ENCODE measurements at places on chromosomes 1 and 21.

DNA sequence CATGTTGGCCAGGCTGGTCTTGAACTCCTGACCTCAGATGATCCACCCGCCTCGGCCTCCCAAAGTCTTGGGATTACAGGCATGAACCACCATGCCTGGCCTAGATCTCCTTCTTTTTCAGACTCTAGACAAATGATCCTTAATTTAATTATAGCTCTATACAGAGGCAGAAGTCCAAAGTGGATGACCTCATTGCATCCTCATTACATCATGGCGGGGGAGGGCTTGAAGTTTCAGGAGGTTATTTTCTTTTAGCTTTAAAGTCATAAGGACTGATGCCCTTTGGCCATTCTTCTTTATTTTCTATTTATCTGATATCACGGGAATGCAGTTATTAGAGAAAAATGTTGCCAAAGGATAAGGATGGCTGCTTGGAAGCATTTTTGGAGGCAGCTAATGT lies 14.1 kb upstream of the MARK1 start:
- DNase-seq: no peak

GRCh38 chr1:16012590-16013219 lies 5.1 kb downstream of the HSPB7 start:
- peak; percentile 87 for DNase-seq

GRCh38 chr1:112929979-112930378 lies 26.0 kb downstream of the SLC16A1 start:
- DNase-seq: no peak

- DNase-seq: no peak
Observed at GRCh38 chr1:156942576-156942975, 22.1 kb downstream of the LRRC71 start.

- no peak for DNase-seq
Observed at GRCh38 chr1:244667797-244668196, 14.9 kb downstream of the DESI2 start.

GRCh38 chr1:184854496-184855140 lies 100.0 kb upstream of the EDEM3 start:
- peak; percentile 66 for DNase-seq

DNA sequence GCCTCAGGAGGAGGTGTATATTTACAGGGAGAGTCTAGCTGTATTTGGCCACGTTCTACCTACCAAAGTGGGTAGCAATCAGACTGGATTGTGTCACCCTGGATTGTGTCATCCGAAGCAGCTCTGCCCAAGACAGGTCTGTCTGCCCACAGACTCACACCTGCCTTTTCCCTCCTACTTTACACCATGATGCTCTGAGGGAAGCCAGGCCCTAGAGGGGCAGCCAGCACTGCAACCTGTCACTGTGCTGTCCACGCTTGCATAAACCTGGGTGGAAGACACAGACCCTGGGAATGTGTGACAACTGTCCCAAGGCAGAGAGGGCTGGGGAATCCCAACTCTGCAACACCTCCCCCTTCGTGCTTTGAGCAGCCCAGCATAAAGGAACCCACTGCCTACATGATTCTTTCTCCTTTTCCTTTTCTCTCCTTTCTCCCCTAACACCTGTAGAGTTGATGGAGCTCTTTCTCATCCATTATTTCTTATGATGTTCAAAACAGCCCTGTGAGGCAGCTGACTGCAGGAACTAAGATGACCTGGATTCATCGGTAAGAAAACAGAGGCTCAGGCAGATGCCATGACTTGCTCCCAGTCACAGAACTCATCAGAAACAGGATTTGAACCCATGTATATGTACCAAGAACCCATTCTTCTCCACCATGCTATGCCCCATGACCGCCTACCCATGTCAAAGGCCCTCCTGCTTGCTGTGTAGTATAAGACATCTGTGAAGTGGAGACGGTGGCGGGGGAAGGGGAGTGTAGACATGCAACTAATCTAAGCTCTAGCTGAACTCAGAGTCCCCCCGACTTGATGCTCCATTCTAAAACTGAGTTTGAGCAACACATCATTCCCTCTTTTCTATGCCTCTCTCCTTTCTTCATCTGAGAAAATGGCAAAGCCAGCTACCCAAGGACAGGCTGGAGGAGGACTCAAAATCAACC lies 55.9 kb downstream of the ITPKB start:
- DNase-seq: no peak

DNA sequence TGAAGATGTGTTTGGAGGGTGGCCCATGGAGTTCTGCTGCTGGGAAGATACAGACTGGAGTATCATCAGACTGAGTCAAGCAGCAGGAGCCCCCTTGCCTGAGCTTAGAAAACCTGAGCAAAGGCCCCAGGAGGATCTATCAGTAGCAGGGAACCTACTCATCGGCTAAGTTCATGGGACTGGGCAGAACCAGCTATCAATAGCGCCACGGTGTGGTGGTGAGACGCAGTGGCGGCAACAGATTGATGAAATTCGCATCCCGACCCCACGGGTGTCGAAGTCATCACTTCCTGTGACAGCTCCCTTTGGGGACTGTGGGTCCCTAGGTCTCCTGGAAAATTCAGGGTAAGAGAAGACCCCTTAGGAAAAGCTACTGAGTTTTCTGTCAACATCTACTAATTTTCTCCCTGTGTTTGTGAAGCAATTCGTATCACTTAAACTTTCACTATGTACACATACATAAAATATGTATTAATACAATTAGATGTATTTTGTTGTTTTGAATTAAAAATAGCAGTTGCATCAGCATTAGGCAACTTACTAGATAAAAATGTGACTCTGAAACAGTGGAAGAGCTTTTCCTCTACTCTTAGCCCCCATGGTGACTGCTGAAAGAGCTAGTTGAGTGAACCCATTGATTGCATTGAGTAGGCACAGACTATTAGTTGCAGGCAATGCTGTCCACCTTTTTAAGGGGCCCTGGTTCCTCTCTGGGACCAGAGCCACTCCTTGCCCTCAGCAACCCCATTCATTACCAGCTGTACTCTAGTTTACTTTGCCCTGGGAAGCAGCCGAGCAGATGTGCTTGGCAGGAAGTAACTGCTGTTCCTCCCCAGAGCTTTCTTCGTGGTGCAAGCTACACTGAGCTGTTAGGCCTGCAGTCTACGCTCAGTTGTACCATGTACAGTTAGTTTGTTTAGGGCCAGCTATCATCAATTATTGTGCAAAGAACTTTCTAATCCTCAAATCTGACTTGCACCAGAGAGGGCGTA lies 7.3 kb upstream of the CACNA1S start:
- DNase-seq: peak; percentile 34

DNA sequence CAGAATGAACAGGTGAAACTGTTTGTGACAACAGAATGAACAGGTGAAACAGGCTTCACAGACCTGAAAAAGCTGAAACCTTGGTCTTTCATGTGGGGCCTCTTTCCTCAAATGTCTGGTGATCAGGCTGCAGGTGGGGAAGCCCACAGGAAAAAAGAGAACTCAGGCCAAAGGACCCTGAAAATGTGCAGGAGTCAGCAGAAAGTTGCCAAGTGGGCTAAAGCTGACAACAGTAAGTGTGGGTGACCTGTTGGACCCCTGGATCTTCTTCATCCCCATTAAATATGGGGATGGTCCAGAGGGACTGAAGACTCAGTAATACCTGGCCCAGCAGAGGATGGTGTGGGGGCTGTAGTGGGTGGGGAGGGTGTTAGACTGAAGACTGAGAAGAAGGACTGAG lies 9.1 kb upstream of the CHIT1 start:
- DNase-seq: no peak

DNA sequence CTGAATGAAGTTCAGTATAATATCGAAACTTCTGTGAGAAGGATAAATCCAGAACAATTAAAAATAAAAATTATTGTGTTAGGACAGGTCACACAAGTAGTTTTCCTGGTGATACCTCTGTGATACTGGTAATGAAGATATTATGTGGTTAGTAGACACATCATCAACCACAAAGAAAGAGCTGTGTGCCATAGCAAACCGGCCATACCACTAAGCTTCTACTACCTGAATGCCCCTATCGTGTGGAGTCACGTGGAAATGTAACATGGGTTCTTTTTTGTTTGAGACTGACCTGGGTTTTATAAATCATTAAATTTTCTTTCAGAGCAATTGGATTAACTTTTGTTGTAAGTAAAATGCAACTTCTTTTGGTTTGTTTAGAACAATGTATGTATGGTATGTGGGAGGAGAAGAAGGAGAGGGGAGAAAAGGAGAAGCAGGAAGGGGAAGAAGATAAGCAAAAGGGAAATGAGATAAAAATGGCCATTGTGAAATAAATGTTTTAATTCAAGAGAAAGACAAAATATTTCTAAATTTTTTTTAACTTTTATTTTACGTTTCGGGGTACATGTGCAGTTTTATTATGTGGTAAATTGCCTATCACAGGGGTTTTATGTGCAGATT lies 58.2 kb upstream of the LRRC8B start:
- DNase-seq: no peak

GRCh38 chr1:53541761-53542550 lies 82.8 kb downstream of the DMRTB1 start:
- DNase-seq: peak; percentile 79

GRCh38 chr1:240468656-240469055 lies 143.3 kb downstream of the GREM2 start:
- no peak for DNase-seq

DNA sequence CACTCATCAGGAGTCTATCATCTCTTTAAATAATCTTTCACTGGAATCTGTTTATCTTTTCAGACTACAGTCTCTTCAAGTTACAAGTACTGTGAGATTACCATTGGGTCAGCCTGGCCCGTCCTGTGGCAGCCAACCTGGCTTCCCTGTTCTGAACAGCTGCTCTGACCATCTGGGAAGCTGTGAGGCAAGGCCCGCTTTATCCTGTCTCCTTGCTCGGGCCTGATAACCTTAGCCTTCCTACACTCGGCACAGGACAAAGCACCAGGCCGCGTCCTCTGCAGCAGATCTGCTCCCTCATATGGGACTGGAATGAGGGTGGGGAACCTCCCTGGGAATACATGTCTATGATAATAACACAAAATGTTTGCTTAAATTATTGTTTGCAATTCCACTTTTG lies 113.3 kb downstream of the PTPN14 start:
- DNase-seq: no peak

GRCh38 chr1:89589515-89589914 lies 43.4 kb upstream of the LRRC8C start:
- peak; percentile 47 for DNase-seq

GRCh38 chr1:112358798-112359408 lies 37.1 kb upstream of the CTTNBP2NL start:
- DNase-seq: peak; percentile 43

DNA sequence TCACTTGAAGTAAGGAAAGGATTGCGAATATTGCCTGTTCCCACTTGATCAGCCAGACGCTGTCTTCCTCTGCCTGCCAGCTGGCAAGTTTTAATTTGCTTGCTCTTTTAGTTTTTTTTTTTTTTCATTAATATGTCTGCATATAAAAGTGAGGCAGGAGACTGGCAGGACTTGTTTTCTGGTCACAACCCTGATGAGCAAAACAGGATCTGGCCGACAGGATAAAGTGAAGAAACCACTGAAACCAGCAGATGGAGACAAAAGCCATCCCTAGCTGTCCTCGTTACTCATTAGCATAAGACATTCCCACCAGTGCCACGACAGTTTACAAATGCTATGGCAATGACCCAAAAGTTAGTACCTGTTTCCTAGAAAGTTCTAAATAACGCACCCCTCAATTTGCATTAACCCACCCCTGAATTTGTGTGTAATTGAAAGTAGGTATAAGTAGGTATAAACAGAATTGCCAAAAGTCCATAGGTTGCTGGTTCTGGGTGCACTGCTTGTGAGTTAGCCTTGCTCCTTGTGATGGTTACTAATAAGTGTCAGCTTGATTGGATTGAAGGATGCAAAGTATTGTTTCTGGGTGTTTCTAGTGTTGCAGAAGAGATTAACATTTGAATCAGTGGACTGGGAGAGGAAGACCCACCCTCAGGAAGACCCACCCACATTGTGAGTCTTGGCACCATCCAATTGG lies 60.8 kb downstream of the ZNF684 start:
- DNase-seq: peak; percentile 21

DNA sequence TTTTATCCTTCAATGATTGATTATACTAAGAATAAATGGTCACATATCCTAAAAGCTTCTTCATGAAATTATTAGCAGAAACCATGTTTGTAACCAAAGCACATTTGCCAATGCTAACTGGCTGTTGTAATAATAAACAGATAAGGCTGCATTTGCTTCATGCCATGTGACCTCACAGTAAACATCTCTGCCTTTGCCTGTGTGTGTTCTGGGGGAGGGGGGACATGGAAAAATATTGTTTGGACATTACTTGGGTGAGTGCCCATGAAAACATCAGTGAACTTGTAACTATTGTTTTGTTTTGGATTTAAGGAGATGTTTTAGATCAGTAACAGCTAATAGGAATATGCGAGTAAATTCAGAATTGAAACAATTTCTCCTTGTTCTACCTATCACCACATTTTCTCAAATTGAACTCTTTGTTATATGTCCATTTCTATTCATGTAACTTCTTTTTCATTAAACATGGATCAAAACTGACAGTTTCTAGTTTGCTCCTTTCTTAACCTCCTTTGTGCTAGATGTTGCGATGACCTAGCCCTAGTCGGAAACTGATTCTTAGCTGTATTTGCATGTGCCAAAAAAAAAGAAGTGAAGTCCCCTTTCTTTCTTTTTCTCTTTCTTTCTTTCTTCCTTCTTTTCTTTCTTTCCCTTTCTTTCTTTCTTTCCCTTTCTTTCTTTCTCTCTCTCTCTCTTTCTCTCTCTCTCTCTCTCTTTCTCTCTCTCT lies 45.1 kb downstream of the MAP3K7CL start:
- DNase-seq: no peak

DNA sequence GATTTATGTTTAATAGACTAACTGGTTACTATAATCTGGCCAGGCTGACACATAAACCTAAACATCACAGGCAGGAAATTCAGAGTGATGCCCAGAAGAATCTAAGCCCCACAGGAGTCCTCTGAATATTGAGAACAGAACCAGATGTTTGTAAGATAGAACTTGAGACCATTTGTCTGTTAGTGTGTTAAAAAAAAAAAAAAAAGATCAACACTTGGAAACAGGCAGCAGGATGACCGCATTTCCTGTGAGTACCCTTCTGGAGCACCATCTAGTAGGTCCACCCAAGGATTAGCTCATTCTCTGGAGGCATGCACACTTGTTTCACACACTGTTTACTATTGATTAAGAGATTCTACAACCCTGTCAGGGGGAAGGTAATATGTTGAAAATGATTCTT lies 111.4 kb upstream of the VANGL1 start:
- peak; percentile 77 for DNase-seq

DNA sequence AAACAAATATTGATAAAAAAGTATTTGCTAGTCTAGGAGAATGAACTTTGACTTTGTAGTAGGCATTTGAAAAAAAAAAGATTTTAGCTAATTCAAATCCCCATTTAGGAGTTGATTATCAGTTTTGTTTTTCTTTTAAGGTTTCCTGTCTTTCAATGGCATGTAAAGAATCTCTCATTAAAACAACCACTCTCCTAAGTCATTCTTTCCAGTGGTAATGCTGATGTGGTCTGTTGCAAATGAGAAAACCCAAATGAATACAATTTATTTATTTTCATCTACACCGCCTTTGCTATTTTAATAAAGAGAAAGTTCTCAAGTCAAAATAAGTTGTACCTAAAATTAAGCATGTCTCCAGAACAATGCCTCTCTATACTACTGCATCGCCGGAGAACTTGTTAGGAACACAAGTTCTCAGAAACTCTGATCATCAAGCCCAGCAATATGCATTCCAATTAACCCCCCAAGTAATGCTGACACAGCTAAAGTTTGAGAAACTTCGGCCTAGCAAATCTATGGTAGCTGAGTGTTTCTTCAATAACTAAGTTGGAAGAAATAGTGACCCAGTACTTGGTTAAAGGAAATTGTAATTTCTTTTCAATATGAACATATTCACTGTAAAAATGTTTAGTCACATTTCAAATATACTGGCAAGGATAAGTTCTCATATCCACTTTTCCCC lies 255.1 kb downstream of the PTPRC start:
- DNase-seq: peak; percentile 46
